ENCODE measurements at places on chromosomes 2 and 18.

GRCh38 chr2:126802774-126803433 is 95.8 kb upstream of the TEX51 start:
- no peak for DNase-seq

- DNase-seq: no peak
Observed at GRCh38 chr18:51211552-51211951, 14.1 kb upstream of the MEX3C start.

DNA sequence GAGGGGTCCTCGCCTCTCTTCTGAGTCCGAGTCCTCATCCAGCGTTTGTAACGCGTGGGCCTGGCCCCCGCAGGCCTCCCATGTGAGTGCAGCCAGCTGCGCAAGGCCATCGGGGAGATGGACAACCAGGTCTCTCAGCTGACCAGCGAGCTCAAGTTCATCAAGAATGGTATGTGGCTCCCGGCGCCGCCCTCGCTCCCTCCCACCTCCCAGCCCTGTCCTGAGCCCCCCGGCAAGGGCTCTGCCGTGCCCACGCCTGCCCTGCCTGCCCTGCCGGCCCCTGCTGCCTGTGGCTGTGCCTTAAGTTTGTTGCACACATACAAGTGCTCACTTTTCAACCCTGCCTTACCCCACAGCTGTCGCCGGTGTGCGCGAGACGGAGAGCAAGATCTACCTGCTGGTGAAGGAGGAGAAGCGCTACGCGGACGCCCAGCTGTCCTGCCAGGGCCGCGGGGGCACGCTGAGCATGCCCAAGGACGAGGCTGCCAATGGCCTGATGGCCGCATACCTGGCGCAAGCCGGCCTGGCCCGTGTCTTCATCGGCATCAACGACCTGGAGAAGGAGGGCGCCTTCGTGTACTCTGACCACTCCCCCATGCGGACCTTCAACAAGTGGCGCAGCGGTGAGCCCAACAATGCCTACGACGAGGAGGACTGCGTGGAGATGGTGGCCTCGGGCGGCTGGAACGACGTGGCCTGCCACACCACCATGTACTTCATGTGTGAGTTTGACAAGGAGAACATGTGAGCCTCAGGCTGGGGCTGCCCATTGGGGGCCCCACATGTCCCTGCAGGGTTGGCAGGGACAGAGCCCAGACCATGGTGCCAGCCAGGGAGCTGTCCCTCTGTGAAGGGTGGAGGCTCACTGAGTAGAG is 14.4 kb upstream of the ALLC start:
- no peak for DNase-seq

DNA sequence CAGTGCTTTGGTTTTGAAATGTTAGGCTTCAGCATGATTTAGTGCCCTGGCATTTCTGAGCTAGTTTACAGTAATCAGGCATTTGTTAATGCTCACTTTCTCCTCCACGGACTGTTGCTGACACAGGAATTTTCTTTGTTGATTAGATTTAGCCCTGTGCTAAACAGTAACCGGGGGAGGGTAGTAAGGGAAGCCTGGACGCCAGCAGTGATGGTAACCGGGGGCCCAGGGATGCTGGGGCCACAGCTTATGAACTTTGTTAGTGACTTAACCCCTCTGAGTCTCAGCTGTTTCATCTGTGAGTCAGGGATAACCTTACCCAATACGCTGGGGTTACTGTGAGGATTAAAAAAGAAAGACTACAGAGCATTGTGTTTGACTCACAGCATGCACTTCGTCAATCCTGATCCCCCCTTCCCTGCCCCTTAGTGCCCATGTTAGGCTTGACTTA is 33.5 kb downstream of the KLHL29 start:
- no peak for DNase-seq

GRCh38 chr2:219221957-219222518 is 3.3 kb upstream of the ABCB6 start:
- DNase-seq: no peak

- no peak for DNase-seq
Observed at GRCh38 chr18:58668897-58669296, 2.4 kb upstream of the MALT1 start.

- no peak for DNase-seq
Observed at GRCh38 chr2:222798528-222798927, 62.3 kb upstream of the ACSL3 start.

GRCh38 chr18:31061945-31062344 is 19.4 kb upstream of the DSC3 start:
- no peak for DNase-seq

- no peak for DNase-seq
Observed at GRCh38 chr2:97355887-97356286, 233.8 kb downstream of the ANKRD36B start.

- no peak for DNase-seq
Observed at GRCh38 chr2:174608866-174609214, 11.2 kb upstream of the WIPF1 start.

- no peak for DNase-seq
Observed at GRCh38 chr2:5387406-5387805, 304.8 kb upstream of the SOX11 start.

GRCh38 chr2:156511803-156512202 is 75.6 kb downstream of the GPD2 start:
- no peak for DNase-seq

GRCh38 chr2:27025861-27026851 is 6.6 kb upstream of the TMEM214 start:
- no peak for DNase-seq

DNA sequence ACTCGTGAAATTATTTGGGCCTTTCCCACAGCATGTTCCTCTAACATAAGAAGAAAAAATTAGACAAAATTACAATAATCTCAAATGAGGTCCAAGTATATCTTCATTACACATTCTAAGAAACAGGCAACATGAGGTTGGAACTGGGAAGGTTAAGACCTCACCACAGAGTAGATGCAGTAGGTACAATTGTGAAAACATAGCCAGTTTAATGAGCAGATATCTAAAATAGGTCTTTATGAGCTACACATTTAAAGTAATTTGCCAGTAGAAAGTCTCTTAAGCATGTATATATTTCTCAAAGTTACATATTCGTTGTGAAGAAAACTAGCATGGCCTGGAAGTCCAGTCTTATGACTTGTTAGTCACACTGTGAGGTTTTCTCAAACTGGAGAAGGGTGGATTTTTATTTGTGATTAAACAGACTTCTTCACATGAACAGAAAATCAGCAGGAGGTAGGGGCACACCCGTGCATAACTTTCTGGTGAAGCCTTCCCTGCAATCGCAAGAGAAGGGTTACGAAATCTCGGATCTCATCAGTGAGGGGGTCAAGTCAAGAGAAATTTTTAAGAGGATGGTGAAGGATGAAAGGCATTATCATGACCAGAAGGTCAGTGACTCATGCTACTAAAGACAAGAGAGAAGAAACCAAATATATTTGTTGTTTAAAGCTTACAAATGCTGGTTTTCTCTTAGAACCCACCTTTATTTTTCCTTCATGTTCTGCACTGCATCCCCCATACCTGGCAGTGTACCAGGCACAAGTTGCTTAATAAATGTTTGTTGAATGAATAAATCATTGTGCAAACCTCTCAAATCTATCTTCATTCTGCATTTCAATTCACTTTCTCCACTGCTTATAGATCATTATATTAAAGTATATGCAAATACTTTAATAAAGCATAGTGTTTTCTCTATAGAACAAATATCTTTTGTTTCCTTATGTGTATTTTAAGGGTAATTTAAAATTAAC is 5.1 kb upstream of the RAB27B start:
- no peak for DNase-seq

DNA sequence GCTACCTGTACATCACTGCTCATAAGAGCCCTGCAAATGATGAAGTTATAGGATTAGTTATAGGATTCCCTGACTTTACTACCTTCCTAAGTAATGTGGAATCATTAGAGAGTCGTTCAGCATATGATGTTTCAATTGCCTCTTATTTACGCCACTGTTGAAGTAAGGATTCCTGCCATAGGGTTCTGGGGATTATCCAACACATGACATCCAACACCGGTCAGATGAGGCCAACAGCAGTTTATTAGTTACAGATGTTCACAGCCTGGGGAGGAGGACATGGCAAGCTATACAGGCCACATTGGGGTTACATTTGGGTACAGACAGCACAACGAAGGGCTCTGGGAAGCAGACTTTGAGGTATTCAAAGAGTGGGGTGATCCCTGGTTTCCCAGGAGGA is 134.1 kb upstream of the MC4R start:
- no peak for DNase-seq

- no peak for DNase-seq
Observed at GRCh38 chr2:227161947-227162346, 2.1 kb downstream of the COL4A4 start.

DNA sequence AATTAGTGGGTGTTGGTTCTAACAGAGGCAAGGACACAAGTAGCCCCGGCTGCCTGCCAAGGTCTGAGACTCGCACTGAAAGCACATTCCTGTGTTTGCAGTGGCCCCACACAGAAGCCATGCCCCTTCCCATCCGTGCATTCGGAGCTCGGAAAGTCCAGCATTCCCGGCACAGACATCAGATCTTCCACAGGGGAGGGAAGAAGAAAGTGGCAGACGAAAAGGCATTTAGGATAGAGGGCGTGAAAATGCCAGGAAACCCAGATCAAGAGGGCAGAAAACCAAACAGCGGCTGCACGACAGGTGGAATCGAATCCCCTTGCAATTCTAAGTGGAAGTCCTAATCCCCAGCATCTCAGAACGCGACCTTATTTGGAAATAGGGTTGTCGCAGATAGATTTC is 105.5 kb upstream of the ASB18 start:
- DNase-seq: no peak
